ENCODE measurements at places on chromosomes 3 and 15.

DNA sequence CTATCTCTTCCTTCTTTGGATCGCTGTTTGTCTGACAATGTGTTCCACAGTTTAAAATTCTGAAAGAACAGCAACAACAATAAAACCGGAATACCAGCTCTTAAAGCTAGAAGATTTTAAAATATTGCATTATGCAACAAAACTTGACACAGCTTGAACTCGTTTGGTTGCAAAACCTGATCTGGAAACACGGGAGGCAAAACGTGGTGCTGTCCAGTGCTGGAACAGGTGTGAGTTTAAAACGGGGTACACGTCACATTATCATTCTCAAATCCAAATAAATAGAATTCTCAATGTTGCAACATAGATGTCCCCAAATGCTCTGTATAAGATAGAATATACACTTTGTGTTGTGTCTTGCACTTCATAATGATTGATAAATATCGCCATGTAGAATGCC lies 110.9 kb upstream of the LYSMD4 start:
- DNase-seq, result no peak

DNA sequence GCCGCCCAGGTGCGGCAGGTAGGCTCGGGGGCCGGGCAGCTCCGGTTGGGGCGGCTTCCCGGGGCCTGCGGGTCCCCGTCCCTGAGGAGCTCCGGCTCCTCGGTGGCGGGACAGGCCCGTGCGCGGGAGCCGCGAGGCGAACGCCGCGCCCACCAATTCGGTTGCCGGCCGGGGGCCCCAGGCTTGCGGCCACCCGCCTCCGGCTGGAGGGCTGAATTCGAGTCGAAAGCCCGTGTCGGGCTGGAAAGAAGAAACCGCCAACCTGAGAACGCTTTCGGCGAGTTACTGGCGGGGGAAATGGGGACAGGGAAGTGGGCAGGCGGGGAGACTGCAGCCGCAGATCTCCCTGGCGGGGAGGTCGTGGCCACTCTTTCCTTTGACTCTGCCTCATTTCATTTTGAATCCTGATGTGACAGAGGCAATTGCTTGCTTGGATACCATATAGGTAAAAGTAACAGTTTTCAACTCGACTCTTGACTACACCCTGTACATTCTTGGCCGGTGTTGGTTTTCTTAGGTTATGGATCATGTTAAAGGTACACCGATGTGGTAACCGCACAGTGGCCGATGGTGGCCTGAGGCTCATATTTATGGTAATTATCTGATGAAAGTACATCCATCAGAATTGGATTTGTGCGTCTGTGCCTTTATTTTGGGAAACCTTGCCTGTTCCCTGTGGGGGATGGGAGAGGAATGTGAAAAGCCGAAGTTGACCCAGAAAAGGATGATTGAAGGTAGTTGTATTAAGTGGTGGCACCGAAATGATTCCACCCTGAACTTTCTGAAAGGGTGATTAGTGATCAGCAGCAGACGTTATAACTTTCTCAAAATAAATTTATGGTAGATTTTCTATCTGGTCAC lies 1.7 kb downstream of the B3GNT5 start:
- DNase-seq, result no peak

GRCh38 chr3:116198087-116198486 lies 247.2 kb downstream of the LSAMP start:
- no peak for DNase-seq

DNA sequence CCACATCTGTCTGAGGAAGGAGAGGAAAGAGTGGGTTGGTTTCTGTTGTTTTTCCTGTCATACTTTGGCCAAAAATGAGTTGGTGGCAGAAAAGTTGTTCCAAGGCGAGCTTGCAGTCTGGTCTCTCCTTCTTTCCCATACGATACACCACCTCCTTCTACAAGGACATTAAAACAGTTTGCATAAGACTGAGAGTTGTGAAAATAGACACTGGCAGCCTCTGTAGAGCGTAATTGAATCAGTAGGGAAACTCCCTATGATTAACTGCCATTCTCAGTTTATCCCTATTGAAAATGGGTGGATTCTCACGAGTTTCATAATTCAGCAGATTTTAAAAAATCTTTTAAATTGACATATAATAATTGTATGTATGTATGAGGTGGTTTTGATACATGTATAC lies 3.7 kb upstream of the LSG1 start:
- DNase-seq, result no peak

GRCh38 chr3:23036728-23037127 lies 166.4 kb upstream of the UBE2E2 start:
- no peak for DNase-seq

GRCh38 chr3:55646121-55646520 lies 159.0 kb upstream of the WNT5A start:
- no peak for DNase-seq

GRCh38 chr3:74129056-74129455 lies 485.4 kb downstream of the CNTN3 start:
- DNase-seq, result no peak

DNA sequence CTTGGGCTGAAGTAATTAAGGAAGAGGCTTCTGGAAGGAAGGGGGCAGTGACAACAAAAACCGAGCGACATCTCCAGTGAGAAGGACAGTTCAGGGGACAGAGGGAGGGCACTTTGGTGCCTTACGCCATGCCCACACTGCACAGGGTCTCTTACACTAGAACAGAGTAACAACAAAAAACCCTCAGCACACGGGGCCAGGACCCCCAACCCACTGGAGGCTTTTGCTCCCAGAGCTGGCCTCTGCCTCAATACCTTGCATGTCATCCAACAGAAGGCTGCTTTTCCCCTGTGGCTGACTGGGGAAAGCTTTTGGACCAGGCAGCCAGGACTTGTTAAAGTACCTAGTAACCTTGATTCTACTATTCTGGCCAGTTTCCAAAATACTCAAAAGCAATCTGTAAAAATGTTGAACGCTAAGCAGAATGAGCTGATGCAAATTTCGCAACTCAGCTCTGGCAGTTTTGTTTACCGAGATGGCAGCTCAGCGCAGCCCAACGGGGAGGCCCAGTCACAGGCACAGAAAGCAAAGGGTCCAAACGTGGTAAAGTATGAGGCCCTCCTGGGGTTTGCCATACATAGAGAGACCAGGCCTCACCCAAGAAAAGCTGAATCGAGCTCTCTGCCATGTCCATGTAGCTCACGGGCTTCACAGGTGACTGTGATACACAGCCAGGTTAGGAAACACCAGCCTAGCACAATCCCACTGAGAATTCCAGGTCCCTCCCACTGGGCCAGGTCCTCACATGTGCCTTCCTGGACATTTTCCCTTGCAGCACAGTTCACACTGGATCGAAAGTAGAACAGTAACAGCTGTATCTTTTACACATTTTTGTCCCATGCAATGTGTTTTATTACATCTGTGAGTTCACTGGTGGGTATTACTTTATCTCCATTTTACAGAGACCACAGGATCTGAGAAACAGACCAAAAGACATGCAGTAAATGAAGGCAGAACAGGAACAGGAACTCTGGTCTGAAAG lies 6.0 kb downstream of the CHCHD4 start:
- DNase-seq, result no peak

- DNase-seq, result no peak
Observed at GRCh38 chr15:38706956-38707355, 142.3 kb upstream of the RASGRP1 start.

GRCh38 chr15:54064365-54064764 lies 86.1 kb downstream of the UNC13C start:
- no peak for DNase-seq

DNA sequence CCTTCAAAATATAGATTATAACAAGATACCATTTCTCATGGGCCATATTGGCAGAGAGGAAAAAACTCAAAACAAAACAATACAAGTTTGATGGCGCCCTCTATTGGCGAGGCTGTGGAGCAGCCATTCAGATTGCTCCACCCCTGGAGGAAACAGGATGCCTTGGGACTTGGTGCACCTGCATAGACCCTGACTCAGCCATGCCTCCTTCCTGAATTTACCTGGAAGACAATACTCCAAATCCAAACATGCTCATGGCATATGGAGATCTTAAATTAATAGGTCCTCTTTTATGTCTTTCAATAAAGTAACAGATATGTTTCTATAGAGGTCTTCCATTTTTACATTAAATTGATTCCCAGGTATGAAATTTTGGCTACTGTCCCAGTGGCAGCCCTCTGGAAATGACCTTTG lies 90.0 kb downstream of the APBA2 start:
- peak; percentile 50 for DNase-seq

DNA sequence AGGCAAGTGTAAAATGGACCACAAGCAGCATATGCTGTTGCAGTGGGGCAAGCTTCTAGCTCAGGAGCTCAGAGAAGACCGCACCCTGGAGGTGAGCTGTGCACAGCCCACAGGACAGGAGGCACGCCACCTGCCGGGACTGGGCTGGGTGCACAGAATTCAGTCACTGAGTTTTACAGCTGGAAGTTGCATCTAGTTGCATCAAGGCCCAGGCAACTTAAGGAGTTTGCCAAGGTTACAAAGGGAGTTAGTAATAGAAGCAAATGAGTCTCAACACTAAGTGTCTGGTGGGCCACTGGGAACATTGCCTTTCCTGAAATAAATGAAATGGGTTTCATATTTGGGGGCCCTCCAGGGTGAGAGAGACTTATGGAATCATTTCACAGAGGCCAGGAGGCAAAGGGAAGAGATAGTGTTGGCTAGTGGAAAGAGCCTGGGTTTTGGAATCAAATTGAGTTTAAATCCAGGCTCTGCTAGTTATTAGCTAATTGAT lies 36.0 kb upstream of the TIMP4 start:
- no peak for DNase-seq

DNA sequence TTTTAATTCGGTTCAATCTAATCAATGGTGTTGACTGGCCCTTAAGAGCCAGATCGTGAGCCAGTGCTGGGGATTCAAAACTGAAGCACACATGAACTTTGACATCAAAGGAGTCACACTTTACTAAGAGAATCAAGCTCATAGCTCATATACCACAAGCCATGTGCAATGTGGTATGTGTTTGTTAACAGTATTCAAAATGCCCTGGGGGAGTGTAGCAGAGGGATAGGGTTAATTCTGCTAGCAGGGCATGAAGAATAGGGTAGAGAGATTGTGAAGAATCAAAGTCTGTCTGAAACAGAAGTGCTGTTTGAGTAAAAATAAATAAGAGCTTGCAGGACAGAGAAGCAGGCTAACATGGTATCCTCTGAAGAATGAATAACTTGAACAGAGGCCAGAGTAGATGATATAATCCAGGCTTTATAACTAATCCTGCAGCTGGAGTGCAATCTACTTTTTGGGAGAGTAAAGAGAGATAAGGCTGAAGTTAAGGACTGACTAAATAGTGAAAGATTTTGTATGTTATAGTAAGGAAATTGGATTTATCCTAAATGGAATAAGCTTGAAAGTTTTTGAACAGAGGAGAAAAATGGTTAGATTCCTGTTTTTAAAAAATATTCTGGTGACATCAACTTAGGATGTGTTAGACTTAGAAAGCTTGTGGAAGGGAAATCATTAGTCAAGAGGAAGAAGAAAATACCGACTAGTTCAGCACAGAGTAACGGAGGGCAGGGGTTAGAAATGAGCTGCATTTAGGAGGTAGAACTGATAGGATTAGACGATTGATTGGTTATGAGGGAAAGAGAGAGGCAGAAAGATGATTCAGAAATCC lies 292.0 kb downstream of the NFKBIZ start:
- DNase-seq, result no peak

GRCh38 chr3:9623148-9623547 lies 26.2 kb upstream of the MTMR14 start:
- no peak for DNase-seq

GRCh38 chr3:4822568-4822967 lies 156.7 kb upstream of the BHLHE40 start:
- DNase-seq, result no peak

DNA sequence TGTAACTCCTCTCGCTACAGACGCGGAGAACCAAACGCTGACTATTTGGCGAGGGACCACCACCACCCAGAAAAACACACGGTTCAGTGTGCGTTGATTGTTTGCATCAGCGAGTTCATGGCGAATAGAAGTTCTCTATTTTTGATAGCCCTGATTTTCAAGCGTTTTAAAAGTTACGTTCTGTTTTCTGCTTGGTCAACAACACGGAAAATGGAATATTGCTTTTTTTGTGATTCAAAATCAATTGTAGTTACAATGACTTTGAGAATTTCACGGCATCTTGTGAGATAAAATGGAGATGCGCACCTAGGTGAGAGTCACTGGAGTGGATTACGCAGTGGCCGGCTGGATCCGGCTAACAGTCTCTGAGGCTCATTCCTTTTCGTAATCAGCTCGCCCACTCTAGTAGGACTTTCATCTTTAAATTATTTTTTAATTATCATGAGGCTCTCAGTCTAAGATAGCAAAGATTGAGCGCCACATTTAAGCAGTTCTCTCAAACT lies 54.8 kb downstream of the CCDC54 start:
- DNase-seq, result no peak

GRCh38 chr3:120753810-120754209 lies 11.3 kb downstream of the GTF2E1 start:
- no peak for DNase-seq

DNA sequence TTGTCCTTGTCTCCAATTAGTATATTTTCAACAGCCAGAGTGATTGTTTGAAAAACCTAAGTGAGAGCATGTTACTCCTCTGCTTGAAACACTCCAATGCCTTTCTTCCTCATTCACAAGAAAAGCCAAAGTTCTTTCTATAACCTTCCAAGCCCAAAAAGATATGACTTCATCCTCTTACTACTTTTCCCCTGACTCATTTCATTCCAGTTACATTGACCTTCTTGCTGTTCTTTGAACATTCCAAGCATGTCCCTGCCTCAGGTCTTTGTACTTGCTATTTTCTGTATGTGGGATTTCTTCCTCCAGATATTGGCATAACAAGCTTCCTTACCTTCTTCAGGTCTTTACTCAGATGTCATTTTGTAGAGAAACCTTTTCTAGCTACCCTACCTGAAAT lies 28.3 kb downstream of the EHHADH start:
- no peak for DNase-seq

DNA sequence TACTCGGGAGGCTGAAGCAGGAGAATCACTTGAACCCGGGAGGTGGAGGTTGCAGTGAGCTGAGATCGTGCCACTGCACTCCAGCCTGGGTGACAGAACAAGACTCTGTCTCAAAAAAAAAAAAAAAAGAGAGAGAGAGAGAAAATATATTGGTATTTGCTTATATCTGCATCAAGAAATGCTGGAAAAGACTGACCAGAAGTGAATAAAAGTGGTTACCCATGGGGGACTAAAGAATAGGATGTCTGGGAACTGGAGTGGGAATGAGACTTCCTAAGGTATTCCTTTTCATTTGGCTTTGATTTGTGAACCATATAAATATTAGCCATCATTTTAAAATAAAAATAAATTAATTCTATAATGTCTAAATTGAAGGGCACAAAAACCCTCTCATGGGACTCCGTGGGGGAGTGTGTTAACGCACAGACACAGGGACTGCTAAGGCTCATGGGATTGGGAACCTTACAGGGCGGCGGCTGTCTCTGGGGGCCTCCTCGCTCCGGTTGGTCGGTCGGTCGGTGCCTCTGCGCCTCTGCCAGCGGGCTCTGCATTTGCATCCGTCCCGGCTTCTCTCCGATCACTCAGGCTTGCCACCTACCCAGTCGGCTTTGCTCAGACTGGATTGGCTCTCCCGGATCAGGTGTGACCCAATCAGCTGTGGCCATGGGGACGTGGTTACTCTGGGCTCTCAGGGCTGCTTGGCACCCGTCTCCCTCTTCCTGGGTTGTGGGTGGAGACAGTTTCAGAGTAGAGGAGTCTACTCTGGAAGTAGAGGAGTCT lies 12.7 kb upstream of the TSPAN3 start:
- DNase-seq, result peak; percentile 27

Measured in stimulated activated CD4-positive, alpha-beta T cell treated with anti-CD3 and anti-CD28 coated beads, Interleukin-1b, Interleukin-23, amount 100 ng/mL, for 1 hour (primary cell).